Activated naive CD4-positive, alpha-beta T cell treated with anti-CD3 and anti-CD28 coated beads for 36 hours (primary cell): ENCODE measurements at places on chromosomes 1 and 21. TPM values are rescaled to one million over a fixed set of nuclear protein-coding genes. Genes with fewer than 3 reads are reported as not detected.

The RBP7 gene
- total RNA-seq: not detected

The GPR157 gene
- total RNA-seq: 0.94 TPM

The C1orf21 gene
- total RNA-seq: 1.4 TPM

The HSPA6 gene
- total RNA-seq: 0.12 TPM

The HCRTR1 gene
- total RNA-seq: not detected

The BRDT gene
- not detected for total RNA-seq

The NUAK2 gene
- total RNA-seq: 11.2 TPM

The KIF14 gene
- 16.9 TPM for total RNA-seq

The PUM1 gene
- 89.7 TPM for total RNA-seq

The C1orf115 gene
- 1.1 TPM for total RNA-seq

The FNDC10 gene
- total RNA-seq: 0.94 TPM

The DYRK3 gene
- 6.5 TPM for total RNA-seq

The ANGPTL7 gene
- not detected for total RNA-seq

The MFAP2 gene
- not detected for total RNA-seq

The PLPPR5 gene
- total RNA-seq: not detected

The SIM2 gene
- 0.74 TPM for total RNA-seq

The GSTM5 gene
- total RNA-seq: not detected

The LEFTY2 gene
- total RNA-seq: 0.10 TPM

The CFHR3 gene
- not detected for total RNA-seq

The CNR2 gene
- total RNA-seq: not detected

The IGSF5 gene
- not detected for total RNA-seq

The HDAC1 gene
- total RNA-seq: 111 TPM

The RIIAD1 gene
- not detected for total RNA-seq

The MIB2 gene
- total RNA-seq: 31.7 TPM

The PTGFR gene
- not detected for total RNA-seq

The TSSK3 gene
- 1.9 TPM for total RNA-seq

The MATN1 gene
- total RNA-seq: 0.36 TPM

The LMOD1 gene
- total RNA-seq: not detected

The SPRR4 gene
- not detected for total RNA-seq

The FGR gene
- total RNA-seq: 0.10 TPM

The TDRD5 gene
- total RNA-seq: not detected

The AMY1B gene
- total RNA-seq: not detected

The SOD1 gene
- 281 TPM for total RNA-seq

The LCK gene
- total RNA-seq: 156 TPM

The OR2G6 gene
- total RNA-seq: not detected

The KDM5B gene
- total RNA-seq: 18.2 TPM

The AMY2A gene
- total RNA-seq: not detected

The MRPS6 gene
- 80.0 TPM for total RNA-seq

The PCBP3 gene
- 10.2 TPM for total RNA-seq

The CD247 gene
- 73.5 TPM for total RNA-seq

The TSPAN2 gene
- total RNA-seq: 0.91 TPM

The IL19 gene
- not detected for total RNA-seq

The CELA3B gene
- not detected for total RNA-seq

The NPHS2 gene
- not detected for total RNA-seq

The KPRP gene
- not detected for total RNA-seq

The GBP4 gene
- total RNA-seq: 23.2 TPM

The IRF6 gene
- total RNA-seq: 0.48 TPM

The TRIM58 gene
- 0.17 TPM for total RNA-seq

The RHBG gene
- not detected for total RNA-seq

The CLIC6 gene
- 0.10 TPM for total RNA-seq

The MROH7 gene
- total RNA-seq: 0.07 TPM

The OLIG2 gene
- total RNA-seq: not detected

The SAMD13 gene
- 0.30 TPM for total RNA-seq

The TEKT2 gene
- not detected for total RNA-seq

The PADI1 gene
- total RNA-seq: not detected

The CR1 gene
- not detected for total RNA-seq
